Glomerular endothelial cell (primary cell): ENCODE measurements at places on chromosomes 5 and 9. TPM values are rescaled to one million over a fixed set of nuclear protein-coding genes. Genes with fewer than 3 reads are reported as not detected.
A peak's percentile ranks its signal among the peaks of the same experiment; 100 is the strongest.

IL3 gene
- total RNA-seq, result not detected in 2 replicates

DNA sequence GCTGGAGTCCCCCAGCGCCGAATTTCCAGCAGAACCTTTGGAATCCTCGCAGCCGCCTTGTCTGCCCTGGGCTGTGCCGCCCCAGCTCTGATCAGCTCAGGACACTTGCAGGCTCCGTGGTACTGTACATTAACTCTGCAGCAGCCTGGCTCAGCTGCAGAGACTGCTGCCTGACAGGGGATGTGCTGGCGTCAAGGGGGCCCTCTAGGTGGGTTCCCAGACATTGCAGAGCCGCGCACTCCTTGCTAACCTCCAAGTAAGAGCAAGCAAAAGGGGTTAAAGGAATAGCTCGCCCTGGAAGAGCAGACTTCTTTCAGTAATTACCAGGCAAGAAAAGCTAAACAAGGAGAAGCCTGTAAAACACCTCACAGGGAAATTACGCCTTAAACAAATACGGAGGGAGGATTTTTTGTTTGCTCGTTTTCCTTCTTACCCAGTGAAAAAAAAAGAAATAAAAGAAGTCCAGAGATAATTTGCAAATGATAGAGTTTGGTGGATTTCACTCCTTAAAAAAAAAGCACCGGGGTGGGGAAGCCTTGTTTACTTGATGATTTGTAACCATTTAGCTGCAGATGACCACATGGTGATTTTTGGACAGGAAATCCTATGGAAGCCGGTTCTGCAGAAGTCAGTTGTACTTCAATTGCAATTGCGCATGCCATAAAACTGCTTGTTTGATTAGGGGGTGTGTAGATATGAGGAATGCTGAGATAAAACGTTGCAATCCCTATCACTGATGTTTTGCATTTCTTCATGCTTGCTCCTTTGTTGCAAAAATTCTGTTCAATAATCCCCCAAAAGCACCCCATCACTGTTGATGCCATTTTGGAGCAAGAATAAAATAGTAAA is 305.8 kb downstream of the PDE4D start:
- DNase-seq, result no peak

SPINK6 gene
- not detected in 2 replicates for total RNA-seq

- no peak for DNase-seq
Measured at GRCh38 chr9:121559183-121559582, 59.5 kb upstream of the GGTA1 start.

DAB2IP gene
- 31.7 and 65.8 TPM in 2 replicates for total RNA-seq

PCDHGA11 gene
- 12.3 and 17.5 TPM in 2 replicates for total RNA-seq

DNA sequence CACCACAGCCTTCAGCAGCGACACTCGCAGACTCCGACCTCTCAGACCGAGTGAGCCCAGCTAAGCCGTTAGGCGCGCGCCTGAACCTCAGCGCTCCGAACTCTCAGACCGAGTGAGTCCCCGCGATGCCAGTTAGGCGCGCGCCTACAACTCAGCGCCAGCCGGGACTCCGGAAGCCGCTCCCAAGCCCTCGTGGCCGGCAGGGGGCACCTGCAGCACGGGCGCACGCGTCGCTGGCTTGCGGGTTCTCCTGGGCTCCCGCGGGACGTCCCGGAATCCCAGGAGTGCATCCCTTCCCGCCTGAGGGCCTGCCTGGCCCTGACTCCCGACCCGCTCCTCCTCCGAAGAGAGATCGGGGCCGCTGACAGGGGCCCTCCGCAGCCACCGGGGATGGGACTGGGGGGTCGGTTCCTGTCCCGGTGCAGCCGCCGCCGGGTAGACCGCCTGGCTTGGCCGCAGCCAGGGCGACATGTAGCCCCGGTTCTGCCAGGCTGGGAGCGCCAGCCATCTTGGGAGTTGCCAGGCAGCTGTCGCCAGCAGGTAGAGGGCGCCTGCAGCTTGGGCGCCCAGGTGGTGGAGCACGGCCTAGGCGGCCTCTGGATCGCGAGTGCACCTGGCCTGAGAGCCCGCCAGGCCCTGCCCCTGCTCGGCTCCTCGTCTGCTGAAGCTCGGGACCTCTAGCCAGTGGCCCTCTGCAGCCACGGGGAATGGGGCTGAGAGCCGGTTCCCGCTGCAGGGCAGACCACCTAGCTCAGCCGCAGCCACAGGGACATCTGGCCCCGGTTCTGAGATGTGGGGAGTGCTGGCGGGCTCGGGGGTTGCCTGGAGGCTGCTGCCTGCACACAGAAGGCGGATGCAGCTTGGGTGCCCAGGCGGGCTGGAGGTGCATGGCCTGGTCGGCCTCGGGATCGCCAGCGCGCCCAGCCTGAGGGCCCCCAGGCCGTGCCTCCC is at the start of gene ANKRD18A:
Gene ANKRD18A (minus strand): TSS at position 114 of the 951 bp plus-strand sequence. CDS start 311 bp downstream, outside the sequence.
- DNase-seq, result peak; percentile 14

GRCh38 chr9:126788634-126789349 is 16.0 kb upstream of the ZBTB43 start:
- DNase-seq, result no peak

DNA sequence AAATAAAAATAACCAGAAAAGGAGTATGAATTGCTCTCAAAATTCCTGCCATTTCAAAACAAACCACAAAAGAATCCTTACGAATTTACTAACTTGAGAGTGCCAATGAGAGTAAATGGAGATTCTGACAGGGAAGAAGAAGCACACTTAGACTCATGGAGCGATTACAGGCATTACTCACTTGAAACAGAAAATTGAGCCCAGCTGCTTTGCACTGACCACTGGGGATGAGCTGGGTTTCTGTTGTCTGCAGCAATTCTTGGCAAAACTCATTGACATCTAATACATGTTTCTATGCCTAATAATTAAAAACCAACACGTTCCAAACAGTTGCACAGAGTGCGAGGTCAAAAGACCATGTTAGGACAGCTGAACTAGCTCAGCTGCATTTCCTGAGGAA is 731.6 kb downstream of the DNAH5 start:
- DNase-seq, result no peak

ELOVL7 gene
- total RNA-seq, result 0.73 TPM in 1 of 2 replicates, not detected in the other

DNA sequence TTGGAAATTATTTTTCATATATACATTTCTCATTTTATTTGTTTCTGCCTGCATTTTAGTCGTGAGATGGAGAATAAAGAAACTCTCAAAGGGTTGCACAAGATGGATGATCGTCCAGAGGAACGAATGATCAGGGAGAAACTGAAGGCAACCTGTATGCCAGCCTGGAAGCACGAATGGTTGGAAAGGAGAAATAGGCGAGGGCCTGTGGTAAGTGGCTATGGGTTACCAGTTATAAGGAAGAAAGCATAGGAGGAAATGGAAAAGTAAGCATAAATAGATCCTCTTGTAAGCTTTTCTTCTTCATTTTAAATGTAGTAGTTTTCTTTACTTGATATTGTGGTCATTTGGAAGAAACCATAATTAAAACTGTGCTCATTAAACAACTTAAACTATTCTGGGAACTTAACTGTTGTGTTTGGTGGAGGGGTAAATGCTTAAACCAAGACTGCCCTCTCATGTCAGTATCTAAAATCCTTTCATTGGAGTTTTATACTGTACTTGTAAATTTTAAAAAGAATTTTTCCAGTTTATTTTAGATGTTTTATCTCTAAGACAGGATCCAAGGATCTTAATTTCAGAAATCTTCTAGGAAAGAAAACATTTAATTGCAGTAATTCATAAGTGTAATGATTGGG is 41.3 kb downstream of the MAP3K1 start:
- DNase-seq, result no peak

- no peak for DNase-seq
Measured at GRCh38 chr5:75616971-75617621, 5.8 kb downstream of the ANKDD1B start.

DNA sequence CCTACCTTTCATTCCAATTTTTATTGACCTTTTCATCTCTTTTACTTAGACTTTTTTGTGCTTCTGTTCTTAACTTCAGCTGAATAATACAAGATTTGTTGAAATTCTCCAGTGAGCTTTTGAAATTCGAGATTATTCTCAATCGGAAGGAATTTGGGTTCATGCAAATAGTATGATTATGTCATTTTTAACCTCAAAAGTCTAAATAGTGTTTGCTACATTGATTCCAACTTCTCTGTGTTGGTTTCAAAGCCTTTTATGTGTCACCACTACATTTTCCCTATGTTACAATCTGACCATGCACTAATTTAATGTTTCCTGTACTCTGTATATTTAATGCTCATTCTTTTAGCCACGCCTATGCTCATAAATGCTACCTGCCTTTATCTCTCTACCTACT is 44.1 kb downstream of the VPS13A start:
- DNase-seq, result no peak

DNA sequence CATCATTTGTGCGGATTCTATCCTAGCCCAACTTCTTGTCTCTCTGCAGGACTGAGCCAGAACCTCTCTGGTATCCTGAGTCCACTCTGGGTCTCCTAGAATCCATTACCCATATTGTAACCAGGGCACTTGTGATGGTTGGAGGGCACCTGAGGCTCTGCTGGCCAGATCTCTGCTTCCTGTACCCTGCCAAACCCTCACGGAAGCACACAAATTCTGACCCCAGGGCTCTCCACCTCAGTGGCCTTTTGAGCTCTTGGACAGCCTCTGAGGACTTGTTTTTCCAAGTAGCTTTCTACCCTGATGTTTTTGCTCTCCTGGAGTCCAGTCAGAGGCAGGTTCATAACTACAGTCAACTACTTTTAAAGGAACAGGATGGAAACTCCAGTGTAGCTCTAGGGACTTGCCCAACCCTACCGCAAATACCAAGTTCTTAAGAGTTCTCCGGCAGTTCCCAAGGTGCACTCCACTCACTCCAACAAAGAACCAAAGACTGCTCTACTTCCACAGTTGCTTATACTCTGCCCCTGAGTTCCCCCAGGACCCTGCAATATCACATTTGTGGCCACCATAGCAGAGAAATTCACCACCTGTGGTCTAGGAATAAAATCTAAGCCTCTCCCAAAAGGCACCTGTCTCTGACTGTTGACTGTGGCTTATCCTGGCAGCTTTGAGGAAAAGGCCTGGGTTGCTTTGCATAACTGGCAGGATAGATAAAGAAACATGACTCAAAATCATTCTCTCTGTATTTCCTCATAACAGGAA is 9.6 kb downstream of the PIP5K1B start:
- DNase-seq, result no peak

- DNase-seq, result no peak
Measured at GRCh38 chr9:133528876-133529241, 4.1 kb upstream of the MYMK start.

GRCh38 chr5:150438873-150439546 is 10.5 kb downstream of the RPS14 start:
- no peak for DNase-seq

- DNase-seq, result no peak
Measured at GRCh38 chr5:35859101-35859661, 2.5 kb downstream of the IL7R start.

GRCh38 chr9:82242285-82242963 is 253.9 kb downstream of the SPATA31D1 start:
- DNase-seq, result no peak

DNA sequence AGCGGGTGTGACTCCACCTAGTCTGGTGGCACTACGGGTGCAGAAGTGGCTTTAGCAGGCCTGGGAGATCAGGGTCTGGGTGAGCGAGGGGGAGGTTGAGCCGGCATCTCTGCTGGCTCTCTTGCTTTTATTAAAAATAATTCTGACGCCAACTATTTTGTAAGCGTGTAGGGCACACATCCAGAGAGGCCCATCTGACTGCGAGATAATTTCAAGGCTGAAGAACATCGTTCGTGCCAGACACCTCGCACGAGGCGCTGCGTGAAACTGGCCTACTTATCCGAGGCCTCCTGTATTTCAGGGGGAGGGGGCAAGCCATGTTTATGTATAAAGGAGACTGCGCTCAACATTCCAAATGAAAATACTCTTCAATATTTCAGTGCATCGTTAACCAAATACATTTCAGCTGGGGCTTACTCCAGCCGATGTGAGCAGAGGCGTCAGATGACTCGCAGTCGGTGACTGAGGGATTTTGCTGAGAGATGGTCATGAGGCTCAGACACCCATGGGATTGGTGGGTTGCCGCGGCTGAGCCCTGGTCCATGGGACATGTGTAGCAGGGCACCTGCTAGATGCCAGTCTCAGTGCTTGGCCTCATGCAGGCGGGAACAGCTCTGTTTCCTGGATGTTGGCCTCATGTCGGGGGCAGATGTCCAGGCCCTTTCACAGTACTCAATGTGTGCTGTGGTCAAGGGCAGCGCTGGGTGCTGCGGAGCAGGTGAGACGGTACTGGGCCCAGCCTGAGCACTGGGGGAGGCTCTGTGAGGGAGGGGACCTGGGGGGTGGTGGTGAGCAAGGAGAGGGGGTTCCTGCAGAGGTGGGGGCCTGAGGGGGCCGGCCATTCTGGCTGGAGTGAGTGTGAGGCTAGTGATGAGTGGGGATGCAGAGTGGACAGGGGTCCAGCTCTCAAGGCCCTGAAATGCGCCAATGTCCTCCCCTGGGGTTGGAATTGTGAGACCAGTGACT is 201.5 kb downstream of the DAB2IP start:
- no peak for DNase-seq

DNA sequence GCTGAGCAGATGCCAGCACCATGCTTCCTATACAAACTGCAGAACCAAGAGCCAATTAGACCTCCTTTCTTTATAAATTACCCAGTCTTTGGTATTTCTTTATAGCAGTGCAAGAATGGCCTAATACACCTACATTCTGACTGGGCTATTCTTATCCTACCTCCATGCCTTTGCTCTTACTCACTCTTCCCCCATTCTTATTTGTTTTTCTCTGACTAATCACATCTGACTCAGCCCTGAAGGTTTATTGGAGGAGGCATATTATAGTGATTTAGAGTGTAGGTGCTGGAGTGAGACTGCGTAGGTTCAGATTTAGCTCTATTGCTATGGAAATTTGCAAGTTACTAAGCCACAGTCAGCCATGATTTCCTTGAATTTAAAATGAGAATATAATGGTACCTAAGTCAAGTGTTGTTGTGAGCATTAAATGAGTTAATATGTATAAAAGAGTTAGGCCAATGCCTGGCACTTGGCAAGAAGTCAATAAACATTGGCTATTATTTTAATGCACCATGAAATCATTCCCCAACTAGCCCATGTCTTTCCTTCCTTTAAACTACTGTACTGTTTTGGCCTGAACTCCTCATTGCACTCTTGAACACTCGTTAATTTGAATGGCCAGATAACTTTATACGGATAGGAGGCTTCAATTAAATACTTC is 531.2 kb upstream of the ZNF608 start:
- peak; percentile 88 for DNase-seq

PCDHB5 gene
- total RNA-seq, result 2.5 and 4.1 TPM in 2 replicates
